ENCODE measurements at places on chromosomes 5 and 9. TPM values are rescaled to one million over a fixed set of nuclear protein-coding genes. Genes with fewer than 3 reads are reported as not detected.

The DMRTA1 gene
- 4.4 TPM for total RNA-seq

The MFAP3 gene
- total RNA-seq, result 23.4 TPM

The ORM2 gene
- total RNA-seq, result not detected

The FUT7 gene
- not detected for total RNA-seq

The MEIKIN gene
- total RNA-seq, result not detected

The CFAP157 gene
- 2.3 TPM for total RNA-seq

The CCNJL gene
- total RNA-seq, result 0.66 TPM

The ADRB2 gene
- 4.6 TPM for total RNA-seq

The CDK7 gene
- 4.0 TPM for total RNA-seq

The ARRDC3 gene
- total RNA-seq, result 29.3 TPM

The C1QTNF3 gene
- total RNA-seq, result 8.3 TPM

The FOXD4 gene
- not detected for total RNA-seq

The FAM169A gene
- 2.0 TPM for total RNA-seq

The C5orf22 gene
- 15.5 TPM for total RNA-seq

The PHPT1 gene
- total RNA-seq, result 65.6 TPM

The TMEM215 gene
- total RNA-seq, result not detected

The GFI1B gene
- not detected for total RNA-seq

The CDHR2 gene
- total RNA-seq, result not detected

The PLK2 gene
- total RNA-seq, result 24.4 TPM

The CCL27 gene
- total RNA-seq, result not detected

The EPB41L4A gene
- 7.0 TPM for total RNA-seq

The AQP7 gene
- 4.2 TPM for total RNA-seq

The PCDHGA6 gene
- total RNA-seq, result 11.2 TPM

The SPATA24 gene
- 18.9 TPM for total RNA-seq

The MELK gene
- not detected for total RNA-seq

The WDR38 gene
- total RNA-seq, result 0.78 TPM

The CLIC3 gene
- total RNA-seq, result not detected

The DRD1 gene
- not detected for total RNA-seq

The SNAPC4 gene
- 8.8 TPM for total RNA-seq

The FAM81B gene
- total RNA-seq, result 1.3 TPM

The PCDHGB6 gene
- total RNA-seq, result 4.6 TPM

The GRXCR2 gene
- not detected for total RNA-seq

The IDNK gene
- 2.3 TPM for total RNA-seq

The F12 gene
- 4.4 TPM for total RNA-seq

The NUP214 gene
- total RNA-seq, result 24.7 TPM

The SPACA9 gene
- 2.3 TPM for total RNA-seq

The TYRP1 gene
- not detected for total RNA-seq

The BAAT gene
- total RNA-seq, result 2.6 TPM

The ACOT12 gene
- not detected for total RNA-seq

The CTNND2 gene
- 82.4 TPM for total RNA-seq

The ANGPTL2 gene
- 7.6 TPM for total RNA-seq

The TNC gene
- 1.6 TPM for total RNA-seq

The ZNF658 gene
- total RNA-seq, result 3.9 TPM
